ENCODE measurements at places on chromosomes 6 and 20. TPM values are rescaled to one million over a fixed set of nuclear protein-coding genes. Genes with fewer than 3 reads are reported as not detected.

DNA sequence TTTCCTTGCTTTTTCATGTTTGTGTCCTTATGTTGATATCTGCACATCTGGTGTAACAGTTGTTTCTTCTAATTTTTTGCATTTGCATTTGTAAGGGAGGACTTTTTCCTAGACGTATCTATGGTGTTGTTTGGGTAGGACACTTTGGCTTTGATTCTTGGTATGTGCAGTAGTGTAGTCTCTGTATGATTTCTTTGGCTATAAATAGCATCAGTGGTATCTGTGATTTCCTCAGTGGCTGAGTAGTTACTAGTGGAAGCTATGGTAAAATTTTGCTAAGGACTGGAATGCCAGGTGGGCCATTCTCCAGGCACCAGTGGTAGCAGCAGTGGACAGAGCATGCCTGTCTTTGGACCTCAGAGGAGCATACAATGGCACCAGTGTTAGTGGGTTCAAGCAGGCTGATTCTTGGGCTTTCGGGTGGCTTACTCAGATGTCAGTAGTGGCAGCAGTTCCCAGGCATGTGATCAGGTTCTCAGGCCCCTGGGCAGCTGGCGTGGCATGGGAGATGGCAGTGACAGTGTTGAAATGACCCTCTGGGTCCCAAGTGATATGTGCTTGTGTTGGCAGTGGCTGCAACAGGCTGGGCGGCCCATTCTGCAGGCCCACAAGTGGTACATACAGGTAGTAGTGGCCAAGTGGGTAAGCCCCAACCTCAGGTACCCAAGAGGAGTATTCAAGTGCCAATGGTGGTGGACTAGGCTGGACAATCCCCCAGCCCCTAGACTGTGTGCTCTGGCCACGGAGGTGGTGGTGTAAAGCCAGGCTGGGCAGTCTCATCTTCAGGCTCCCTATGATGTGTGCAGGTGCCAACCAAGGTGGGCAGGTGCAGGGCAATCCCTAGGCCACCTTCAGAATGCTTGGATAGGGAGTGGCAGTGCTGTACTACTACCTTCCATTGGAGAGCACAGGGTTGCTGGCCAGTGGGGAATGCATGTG is 54.5 kb downstream of the PLCG1 start:
- H3K4me1 ChIP-seq: peaks cover 6% of the 10 kb centered on the region
- no peak for DNase-seq
- H3K27ac ChIP-seq: no peak overlapping the region
- H3K36me3 ChIP-seq: peaks cover 15% of the 10 kb centered on the region
- H3K27me3 ChIP-seq: no peaks in the 10 kb centered on the region
- H3K4me3 ChIP-seq: no peak overlapping the region

DNA sequence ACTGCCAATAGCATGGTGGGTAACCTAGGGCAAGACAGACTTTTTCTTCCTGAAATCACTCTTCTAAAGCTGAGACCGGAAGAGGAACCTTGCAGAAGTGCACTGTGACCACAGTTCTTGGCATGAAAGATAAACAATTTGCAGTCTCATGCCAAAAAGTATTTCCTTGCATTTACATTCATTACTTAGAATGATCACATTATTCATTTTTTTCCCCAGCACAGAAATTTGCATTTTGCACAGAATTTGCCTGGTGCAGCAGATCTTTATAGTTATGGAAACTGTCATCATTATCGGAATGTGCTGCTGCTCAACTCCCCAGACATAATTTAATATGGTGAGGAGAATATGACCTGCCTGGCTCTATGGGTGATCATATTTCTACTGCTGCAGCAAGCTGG is 42.2 kb upstream of the EDN3 start:
- peak overlapping the region; percentile 64 for H3K27ac ChIP-seq
- H3K4me1 ChIP-seq: peaks cover 45% of the 10 kb centered on the region

DNA sequence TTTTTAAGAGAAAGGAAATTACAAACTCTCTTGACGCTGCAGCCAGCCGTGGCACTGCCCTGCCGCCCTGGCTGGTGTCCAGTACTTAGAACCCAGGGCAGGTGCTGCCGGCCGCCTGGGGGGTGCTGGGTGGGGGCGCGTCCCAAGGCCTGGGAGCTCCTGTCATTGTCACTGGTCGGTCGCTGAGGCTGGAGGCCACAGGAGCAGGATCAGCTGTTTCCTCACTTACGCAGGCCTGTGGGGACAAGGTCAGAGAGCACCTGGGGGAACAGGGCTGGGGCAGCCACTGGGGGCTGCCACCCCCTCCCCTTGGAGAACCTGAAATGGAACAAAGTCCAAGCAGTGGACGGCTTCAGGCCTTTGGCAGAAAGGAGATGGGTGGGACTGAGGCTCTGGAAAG is 5.6 kb downstream of the BIRC7 start:
- H3K36me3 ChIP-seq: no peaks in the 10 kb centered on the region
- no peaks in the 10 kb centered on the region for H3K4me1 ChIP-seq
- DNase-seq: no peak
- H3K27ac ChIP-seq: no peak overlapping the region
- H3K4me3 ChIP-seq: no peak overlapping the region
- H3K27me3 ChIP-seq: peaks cover 13% of the 10 kb centered on the region

DNA sequence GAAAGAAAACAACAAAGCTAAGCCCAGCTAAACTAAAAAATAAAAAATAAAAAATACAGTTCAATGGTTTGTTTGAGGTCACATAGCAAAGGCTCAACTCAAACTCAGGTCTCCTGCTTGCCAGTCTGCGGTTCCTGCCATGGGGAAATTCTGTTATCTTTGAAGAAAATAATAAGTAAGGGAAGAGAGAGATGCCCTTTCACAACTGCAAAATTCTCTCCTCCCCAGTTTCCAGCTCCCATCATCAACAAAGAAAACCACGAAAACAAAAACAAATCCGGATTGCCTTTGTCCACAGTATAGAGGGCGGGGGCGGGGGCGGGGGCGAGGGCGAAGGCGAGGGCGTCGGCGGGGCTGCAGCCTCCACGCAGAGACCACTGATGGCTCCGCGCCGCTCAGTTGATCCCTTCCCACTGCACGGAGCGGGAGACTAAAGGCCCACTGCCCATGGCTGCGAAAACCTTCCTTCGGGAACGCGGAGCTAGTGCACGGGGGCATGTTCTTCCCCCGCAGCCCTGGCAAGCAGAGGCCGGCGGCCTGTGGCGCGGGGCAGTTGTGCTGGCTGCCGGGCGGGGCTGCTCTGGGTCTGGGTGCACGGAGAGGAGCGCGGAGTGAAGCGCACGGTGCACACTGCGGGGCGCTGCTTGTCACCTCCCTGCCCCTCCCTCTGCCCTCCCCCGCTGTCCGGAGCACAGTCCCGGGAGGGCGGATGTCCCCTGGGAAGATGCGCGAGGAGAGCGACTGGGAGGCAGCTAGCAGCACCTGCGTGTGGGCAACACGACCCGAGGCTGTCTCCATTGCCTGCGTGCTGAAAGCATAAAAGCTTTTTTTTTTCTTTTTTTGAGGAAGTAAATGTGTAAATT is 54.1 kb upstream of the TPD52L1 start:
- H3K4me3 ChIP-seq: peak overlapping the region; percentile 52
- no peak overlapping the region for H3K27ac ChIP-seq
- H3K4me1 ChIP-seq: peaks cover 4% of the 10 kb centered on the region
- H3K27me3 ChIP-seq: peaks cover 2% of the 10 kb centered on the region

GRCh38 chr6:21270636-21271201 is 322.8 kb upstream of the SOX4 start:
- H3K4me3 ChIP-seq: no peak overlapping the region
- no peak for DNase-seq
- H3K36me3 ChIP-seq: no peaks in the 10 kb centered on the region
- peaks cover 2% of the 10 kb centered on the region for H3K27me3 ChIP-seq
- peaks cover under 1% of the 10 kb centered on the region for H3K4me1 ChIP-seq

DNA sequence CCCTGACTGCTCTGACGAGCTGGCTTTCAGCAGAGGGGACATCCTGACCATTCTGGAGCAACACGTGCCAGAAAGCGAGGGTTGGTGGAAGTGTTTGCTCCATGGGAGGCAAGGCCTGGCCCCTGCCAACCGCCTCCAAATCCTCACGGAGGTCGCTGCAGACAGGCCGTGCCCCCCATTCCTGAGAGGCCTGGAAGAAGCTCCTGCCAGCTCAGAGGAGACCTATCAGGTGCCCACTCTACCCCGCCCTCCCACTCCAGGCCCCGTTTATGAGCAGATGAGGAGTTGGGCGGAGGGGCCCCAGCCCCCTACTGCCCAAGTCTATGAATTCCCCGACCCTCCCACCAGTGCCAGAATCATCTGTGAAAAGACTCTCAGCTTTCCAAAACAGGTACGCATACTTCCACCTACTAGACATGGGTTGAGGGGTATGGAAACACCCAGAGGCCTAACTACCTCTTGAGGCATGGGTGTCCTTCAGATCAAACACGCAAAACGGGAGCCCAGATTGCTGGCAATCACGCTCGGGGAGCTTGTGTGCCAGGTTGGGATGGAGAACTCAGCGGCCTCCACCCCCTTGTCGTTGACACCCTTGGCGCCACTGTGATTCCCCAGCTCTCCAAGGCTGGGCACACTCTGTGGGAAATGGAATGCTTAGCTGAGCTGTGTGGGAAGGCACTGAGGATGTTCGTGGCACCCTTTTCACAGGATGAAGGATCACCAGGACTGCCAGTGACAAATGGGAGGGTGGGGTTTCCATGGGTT is 25.3 kb downstream of the CASS4 start:
- H3K27me3 ChIP-seq: no peaks in the 10 kb centered on the region
- H3K36me3 ChIP-seq: peaks cover 11% of the 10 kb centered on the region
- H3K27ac ChIP-seq: no peak overlapping the region
- DNase-seq: peak; percentile 5
- peaks cover 60% of the 10 kb centered on the region for H3K4me1 ChIP-seq

DNA sequence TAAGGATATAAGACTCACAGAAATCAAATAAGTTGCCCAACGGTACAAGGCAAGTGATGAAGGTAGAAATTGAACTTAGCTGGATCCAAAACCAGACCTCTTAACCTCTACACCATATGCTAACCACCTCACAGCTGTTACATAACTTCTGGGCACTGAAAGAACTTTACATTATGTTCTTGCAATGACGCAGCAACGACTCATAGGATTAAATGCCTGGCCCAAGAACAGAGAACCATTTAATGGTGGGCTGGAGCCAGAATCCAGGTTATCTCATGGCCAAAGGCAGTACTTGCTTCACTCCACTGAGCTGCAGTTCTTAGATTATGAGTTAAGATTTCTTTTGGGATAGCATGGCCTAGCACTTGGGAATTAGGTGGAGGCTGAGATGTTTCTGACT is 4.4 kb downstream of the TRMT6 start:
- DNase-seq: peak; percentile 30
- no peak overlapping the region for H3K4me3 ChIP-seq
- H3K27me3 ChIP-seq: peaks cover 1% of the 10 kb centered on the region
- H3K4me1 ChIP-seq: peaks cover 49% of the 10 kb centered on the region
- H3K27ac ChIP-seq: peak overlapping the region; percentile 89

GRCh38 chr6:55304747-55305146 is 22.5 kb upstream of the GFRAL start:
- H3K4me3 ChIP-seq: no peak overlapping the region
- DNase-seq: no peak
- no peaks in the 10 kb centered on the region for H3K36me3 ChIP-seq
- H3K4me1 ChIP-seq: no peaks in the 10 kb centered on the region

GRCh38 chr20:34675993-34676641 is 775 bp downstream of the PIGU start:
- H3K36me3 ChIP-seq: peaks cover 3% of the 10 kb centered on the region
- no peaks in the 10 kb centered on the region for H3K27me3 ChIP-seq
- no peak for DNase-seq
- H3K4me1 ChIP-seq: peaks cover 28% of the 10 kb centered on the region

DNA sequence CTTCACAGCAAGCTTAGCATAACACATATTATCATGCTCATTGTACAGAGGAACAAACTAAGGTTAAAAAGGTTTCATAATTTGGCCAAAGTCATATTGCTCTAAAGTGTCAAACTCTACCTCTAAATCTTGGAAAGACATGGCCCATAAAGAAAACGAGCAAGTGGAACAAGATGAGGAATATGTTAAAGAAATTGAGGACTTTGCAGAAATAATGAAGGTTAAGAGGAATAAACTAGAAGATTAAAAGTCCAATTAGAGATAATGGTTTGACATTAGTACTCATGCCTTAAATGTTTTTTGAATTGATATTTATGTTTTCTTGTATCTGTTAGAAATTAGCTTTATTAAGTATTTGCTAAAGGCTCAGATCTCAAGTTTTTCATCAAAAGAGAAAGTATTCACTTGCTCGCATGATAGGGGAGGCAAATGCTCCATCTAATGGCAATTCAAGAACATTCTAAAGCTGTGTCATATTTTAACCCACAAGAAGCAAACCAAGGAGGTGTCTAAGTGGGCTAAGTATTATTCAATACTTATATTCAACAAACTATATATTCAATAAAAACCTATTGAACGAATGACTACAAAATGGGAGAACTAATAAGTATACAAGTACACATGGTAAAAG is 192.9 kb upstream of the SPTLC3 start:
- H3K36me3 ChIP-seq: no peaks in the 10 kb centered on the region
- H3K27ac ChIP-seq: no peak overlapping the region
- no peaks in the 10 kb centered on the region for H3K27me3 ChIP-seq
- H3K4me3 ChIP-seq: no peak overlapping the region
- no peaks in the 10 kb centered on the region for H3K4me1 ChIP-seq

GRCh38 chr20:1423625-1424106 is 30.8 kb upstream of the FKBP1A start:
- H3K27ac ChIP-seq: no peak overlapping the region
- peaks cover 15% of the 10 kb centered on the region for H3K4me1 ChIP-seq
- DNase-seq: peak; percentile 43
- H3K4me3 ChIP-seq: no peak overlapping the region
- peaks cover 8% of the 10 kb centered on the region for H3K36me3 ChIP-seq
- H3K27me3 ChIP-seq: no peaks in the 10 kb centered on the region

DNA sequence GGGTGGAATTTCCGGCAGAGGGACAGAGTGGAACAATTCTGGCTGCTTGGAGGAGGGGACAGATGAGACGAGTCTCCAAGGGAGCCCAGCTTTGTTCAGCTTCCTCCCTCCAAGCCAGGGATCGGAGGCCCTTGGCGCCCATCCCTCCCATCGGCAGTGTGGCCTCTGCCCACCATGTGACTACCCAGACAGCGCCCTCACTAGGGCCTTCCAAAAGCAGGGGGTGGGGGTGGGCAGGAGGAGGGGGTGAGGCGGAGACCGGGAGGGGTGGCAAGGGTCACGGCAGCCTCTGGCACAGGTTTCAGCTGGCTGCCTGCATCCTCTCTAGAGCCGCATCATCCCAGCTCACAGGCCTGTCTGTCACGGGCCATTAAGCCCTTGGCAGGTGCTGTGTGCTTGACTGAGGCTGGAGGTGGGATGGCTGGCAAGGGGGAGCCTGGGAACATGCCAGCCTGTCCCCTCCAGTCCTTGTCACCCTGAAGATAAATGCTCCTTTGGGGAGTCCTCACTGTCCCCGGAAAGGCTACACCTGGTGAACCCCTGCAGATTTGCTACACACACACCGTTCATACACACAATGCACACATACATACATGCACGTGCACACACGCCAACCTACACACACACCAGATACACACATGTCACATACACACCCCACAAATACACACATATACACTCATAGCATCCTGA is 6.2 kb upstream of the FGD2 start:
- peaks cover 2% of the 10 kb centered on the region for H3K27me3 ChIP-seq
- H3K36me3 ChIP-seq: no peaks in the 10 kb centered on the region
- no peak for DNase-seq
- H3K4me3 ChIP-seq: no peak overlapping the region

The ECT2L gene
- total RNA-seq: not detected

The TRIM40 gene
- not detected for total RNA-seq

The SCUBE3 gene
- total RNA-seq: not detected

The LAMA4 gene
- not detected for total RNA-seq
